ENCODE measurements at places on chromosomes 11 and 22. TPM values are rescaled to one million over a fixed set of nuclear protein-coding genes. Genes with fewer than 3 reads are reported as not detected.
A peak's percentile ranks its signal among the peaks of the same experiment; 100 is the strongest.

- H3K4me3 ChIP-seq: no peak overlapping the region
- H3K36me3 ChIP-seq: no peaks in the 10 kb centered on the region
- no peaks in the 10 kb centered on the region for H3K27me3 ChIP-seq
These were observed 35.6 kb upstream of the TPBGL start for GRCh38 chr11:75204685-75205563.

- H3K27me3 ChIP-seq: no peaks in the 10 kb centered on the region
- H3K4me1 ChIP-seq: peaks cover 62% of the 10 kb centered on the region
- H3K36me3 ChIP-seq: peaks cover 41% of the 10 kb centered on the region
- peak overlapping the region; percentile 94 for H3K27ac ChIP-seq
- peak overlapping the region; percentile 90 for H3K4me3 ChIP-seq
- peak; percentile 85 for DNase-seq
These were observed 799 bp downstream of the CCDC88B start for GRCh38 chr11:64340671-64341335.

- H3K36me3 ChIP-seq: no peaks in the 10 kb centered on the region
- no peaks in the 10 kb centered on the region for H3K27me3 ChIP-seq
- no peak for DNase-seq
- H3K4me1 ChIP-seq: no peaks in the 10 kb centered on the region
These were observed 331.1 kb upstream of the ARHGAP42 start for GRCh38 chr11:100356035-100356434.

GRCh38 chr11:108887436-108888238 is 222.8 kb downstream of the DDX10 start:
- no peak for DNase-seq
- no peaks in the 10 kb centered on the region for H3K27me3 ChIP-seq
- H3K4me3 ChIP-seq: no peak overlapping the region
- peaks cover 1% of the 10 kb centered on the region for H3K4me1 ChIP-seq
- no peaks in the 10 kb centered on the region for H3K36me3 ChIP-seq

DNA sequence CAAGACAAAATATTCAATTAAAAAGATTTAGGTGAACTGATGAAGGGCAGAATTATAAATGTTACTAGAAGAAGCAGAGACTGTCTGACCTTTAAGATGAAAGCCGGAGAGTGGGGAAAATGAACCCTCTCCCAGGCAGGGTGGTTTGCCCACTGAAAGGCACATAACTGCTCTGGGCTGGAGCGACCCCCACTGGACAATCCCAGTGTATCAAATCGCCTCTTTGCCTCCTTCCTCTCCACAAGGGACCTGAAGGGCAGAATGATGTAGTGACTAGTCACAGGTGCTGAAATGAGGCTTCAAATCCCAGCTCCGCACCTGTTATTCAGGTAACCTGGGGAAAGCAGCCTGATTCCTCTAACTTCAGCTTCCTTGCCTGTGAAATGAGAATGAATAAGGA is 69.0 kb downstream of the EFCAB6 start:
- no peaks in the 10 kb centered on the region for H3K4me1 ChIP-seq
- DNase-seq: no peak
- no peak overlapping the region for H3K4me3 ChIP-seq

DNA sequence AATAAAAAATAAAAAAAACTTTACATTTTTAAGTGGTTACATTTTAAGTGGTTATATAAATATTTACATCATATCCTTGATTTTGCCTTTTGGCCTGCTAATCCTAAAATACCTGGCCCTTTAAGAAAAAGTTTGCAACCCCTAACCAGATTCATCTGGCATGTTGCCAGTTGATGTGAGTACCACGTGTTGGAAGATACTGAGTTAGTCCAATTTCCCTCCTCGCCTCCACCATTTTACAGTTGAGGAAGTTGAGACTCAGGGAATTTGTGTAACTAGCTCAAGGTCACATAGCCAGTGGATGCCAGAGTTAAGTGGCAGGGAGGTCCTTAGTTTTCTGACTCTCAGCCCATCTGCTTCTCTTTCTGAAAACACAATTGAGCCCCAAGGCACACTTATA is 5.1 kb downstream of the ELF5 start:
- no peak for DNase-seq
- H3K27ac ChIP-seq: no peak overlapping the region

- H3K4me3 ChIP-seq: no peak overlapping the region
- no peaks in the 10 kb centered on the region for H3K36me3 ChIP-seq
- no peak overlapping the region for H3K27ac ChIP-seq
- no peaks in the 10 kb centered on the region for H3K27me3 ChIP-seq
These were observed 181.3 kb downstream of the IGLL1 start for GRCh38 chr22:23398701-23399366.

- no peaks in the 10 kb centered on the region for H3K27me3 ChIP-seq
- H3K36me3 ChIP-seq: peaks cover 4% of the 10 kb centered on the region
- no peak overlapping the region for H3K4me3 ChIP-seq
- H3K4me1 ChIP-seq: no peaks in the 10 kb centered on the region
These were observed 11.8 kb upstream of the MAPK11 start for GRCh38 chr22:50281957-50282356.

- H3K27me3 ChIP-seq: no peaks in the 10 kb centered on the region
- H3K27ac ChIP-seq: no peak overlapping the region
- peaks cover 40% of the 10 kb centered on the region for H3K36me3 ChIP-seq
- no peak for DNase-seq
These were observed 757 bp downstream of the SPI1 start for GRCh38 chr11:47377571-47378009.

DNA sequence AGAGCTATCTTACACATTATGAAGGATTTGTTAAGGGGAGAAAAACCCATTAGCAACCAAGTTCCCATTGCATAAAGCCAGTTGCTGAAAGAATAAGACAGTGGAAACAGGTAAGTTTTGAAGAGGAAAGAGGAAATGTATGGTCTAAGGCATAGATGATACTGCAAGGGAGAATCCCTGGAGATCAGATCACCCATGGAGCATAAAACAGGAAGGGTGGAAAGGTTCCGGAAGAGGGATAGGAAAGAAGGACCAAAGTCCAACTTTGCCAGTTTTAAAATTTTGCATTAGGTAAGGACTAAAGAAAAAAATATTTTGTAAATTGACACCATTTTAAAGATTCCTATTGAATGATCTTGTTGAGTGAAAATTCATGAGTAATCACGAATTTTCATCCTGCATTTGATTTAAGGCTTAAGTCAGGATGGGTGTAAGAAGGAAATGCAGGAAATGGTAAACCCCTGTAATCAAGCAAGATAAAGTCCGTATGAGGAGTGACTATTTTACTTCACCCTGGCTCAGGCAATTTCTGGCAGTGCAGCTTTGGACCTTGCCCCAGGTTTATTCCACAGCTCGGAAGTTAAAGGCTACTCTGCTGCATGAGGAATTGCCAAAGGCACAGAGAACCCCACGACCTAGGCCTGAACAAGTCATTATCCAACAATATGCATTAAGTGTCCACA is 70.9 kb downstream of the CCDC34 start:
- DNase-seq: no peak
- H3K27ac ChIP-seq: no peak overlapping the region
- H3K4me3 ChIP-seq: no peak overlapping the region
- no peaks in the 10 kb centered on the region for H3K36me3 ChIP-seq
- peaks cover 4% of the 10 kb centered on the region for H3K27me3 ChIP-seq

GRCh38 chr22:27472975-27473374 is 328.6 kb downstream of the MN1 start:
- no peak overlapping the region for H3K27ac ChIP-seq
- no peaks in the 10 kb centered on the region for H3K27me3 ChIP-seq
- H3K4me3 ChIP-seq: no peak overlapping the region
- H3K4me1 ChIP-seq: no peaks in the 10 kb centered on the region
- no peak for DNase-seq

DNA sequence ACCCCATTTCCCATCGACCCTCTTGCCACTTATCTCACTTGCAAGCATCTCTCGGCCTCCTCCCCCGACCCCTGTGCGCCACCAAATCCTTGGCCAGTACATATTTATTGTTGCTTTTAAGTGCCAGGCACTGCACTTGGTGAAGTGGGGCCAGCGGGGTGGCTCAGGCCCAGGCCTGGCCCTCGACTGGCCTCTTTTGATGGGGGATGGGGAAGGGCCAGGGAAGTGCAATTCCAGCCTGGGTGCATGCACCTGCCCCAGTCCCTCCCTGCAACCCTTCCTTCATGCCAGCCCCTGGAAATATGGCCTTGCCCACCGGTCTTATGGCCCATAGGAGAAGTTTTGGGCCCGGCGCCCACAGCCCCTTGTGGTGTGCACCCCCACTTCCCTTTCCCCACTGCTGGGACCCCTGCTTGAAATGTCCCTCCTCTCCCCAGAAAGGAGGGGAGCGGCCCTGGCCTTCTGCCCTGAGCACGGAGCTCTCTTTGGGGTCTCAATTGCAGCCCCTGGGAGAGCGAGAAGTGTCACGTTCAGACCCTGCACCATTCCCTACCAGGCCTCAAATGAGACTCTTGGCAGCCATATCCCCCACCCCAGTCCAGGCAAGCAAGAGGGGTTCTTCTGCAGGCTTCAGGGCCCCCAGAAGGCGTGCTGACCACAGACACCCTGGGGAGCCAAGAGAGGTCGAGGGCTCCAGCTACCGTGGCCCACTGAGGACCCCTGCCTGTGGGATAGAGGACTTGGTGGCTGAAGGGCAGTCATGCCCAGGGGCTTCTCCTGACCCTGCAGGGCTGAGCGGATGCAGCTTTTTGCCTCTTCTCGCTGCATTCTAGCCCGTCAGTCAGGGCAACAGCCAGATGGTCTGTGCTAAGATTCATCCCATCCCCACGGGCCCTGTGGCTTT is 961 bp downstream of the SUSD2 start:
- no peaks in the 10 kb centered on the region for H3K27me3 ChIP-seq
- peaks cover 10% of the 10 kb centered on the region for H3K4me1 ChIP-seq
- peaks cover 10% of the 10 kb centered on the region for H3K36me3 ChIP-seq
- DNase-seq: peak; percentile 15

DNA sequence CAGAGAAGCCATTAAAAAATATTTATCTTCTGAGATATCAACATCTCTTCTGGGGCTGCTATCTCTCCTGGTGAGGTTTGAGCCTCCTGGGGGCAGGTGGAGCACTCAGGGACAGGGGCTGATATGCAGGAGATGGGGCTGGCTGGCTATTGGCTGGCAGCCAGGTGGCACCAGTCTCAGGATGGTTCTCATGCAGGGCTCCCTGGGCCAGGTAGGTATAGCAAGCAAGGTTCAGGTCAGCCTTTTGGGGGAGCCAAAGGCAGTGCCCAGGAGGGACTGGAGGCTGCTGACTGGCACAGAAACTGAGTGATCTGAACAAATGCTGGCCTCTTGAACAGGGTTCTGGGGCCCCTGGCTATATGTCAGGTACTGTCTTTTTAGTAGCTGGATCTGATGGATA is 29.7 kb upstream of the EMSY start:
- no peaks in the 10 kb centered on the region for H3K36me3 ChIP-seq
- no peak overlapping the region for H3K4me3 ChIP-seq
- DNase-seq: no peak
- H3K4me1 ChIP-seq: no peaks in the 10 kb centered on the region
- H3K27me3 ChIP-seq: peaks cover 3% of the 10 kb centered on the region

DNA sequence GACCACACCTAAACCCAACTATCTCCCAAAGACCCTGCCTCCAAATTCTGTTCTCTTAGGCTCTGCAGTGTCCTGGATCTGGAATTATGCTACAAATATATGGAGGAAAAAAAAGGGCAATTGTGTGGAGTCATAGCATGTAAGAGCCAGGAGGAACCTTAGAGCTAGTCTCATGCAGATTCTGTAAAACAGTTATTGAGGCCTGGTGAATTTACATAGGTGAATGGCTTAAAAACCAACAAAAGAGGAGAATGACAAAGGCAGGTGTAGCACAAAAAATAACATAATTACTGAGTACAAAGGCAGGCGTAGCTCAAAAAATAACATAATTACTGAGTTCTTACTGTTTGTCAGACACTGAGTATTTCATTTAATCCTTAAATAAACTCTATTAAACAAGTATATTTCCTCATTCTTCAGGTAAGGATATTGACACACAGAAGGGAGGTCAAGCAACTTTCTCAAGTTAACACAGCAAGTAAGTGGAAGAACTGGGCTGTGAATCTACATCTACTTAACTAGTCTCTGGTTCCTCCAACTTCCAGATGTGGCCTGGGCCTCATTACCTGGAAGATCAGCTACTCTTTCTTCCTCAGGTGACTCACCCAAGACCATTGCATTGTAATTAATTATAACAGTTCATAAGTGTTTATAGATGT is 938.9 kb upstream of the TENM4 start:
- no peak for DNase-seq
- H3K27ac ChIP-seq: no peak overlapping the region
- H3K4me1 ChIP-seq: no peaks in the 10 kb centered on the region
- no peaks in the 10 kb centered on the region for H3K27me3 ChIP-seq

- no peak for DNase-seq
- H3K27ac ChIP-seq: no peak within 1 kb of the TSS
- no peaks in the 10 kb centered on the region for H3K36me3 ChIP-seq
- H3K27me3 ChIP-seq: peaks cover 44% of the 10 kb centered on the region
- H3K4me1 ChIP-seq: no peaks in the 10 kb centered on the region
These were observed at the start of gene OTOG for GRCh38 chr11:17547051-17547577. Gene OTOG, plus strand, starts transcription at chr11:17547259. Its CDS starts 114 bp downstream, at chr11:17547373.

- H3K27ac ChIP-seq: no peak overlapping the region
These were observed 940.4 kb downstream of the DLG2 start for GRCh38 chr11:84686716-84687115.

GRCh38 chr11:69009441-69010211 is 3.4 kb downstream of the MRGPRF start:
- no peaks in the 10 kb centered on the region for H3K36me3 ChIP-seq
- H3K4me3 ChIP-seq: no peak overlapping the region
- H3K27ac ChIP-seq: no peak overlapping the region
- H3K27me3 ChIP-seq: peaks cover 26% of the 10 kb centered on the region
- peaks cover 5% of the 10 kb centered on the region for H3K4me1 ChIP-seq
- DNase-seq: no peak

- H3K4me1 ChIP-seq: no peaks in the 10 kb centered on the region
- no peaks in the 10 kb centered on the region for H3K36me3 ChIP-seq
- no peak overlapping the region for H3K27ac ChIP-seq
- no peak overlapping the region for H3K4me3 ChIP-seq
These were observed 85.1 kb downstream of the PHF21B start for GRCh38 chr22:44924710-44925109.

INPP5J gene
- 0.16 TPM for total RNA-seq

ANO1 gene
- not detected for total RNA-seq

TUB gene
- total RNA-seq: not detected

DCDC1 gene
- total RNA-seq: not detected

APOL3 gene
- 38.4 TPM for total RNA-seq

GSTT2B gene
- not detected for total RNA-seq

CNTN5 gene
- total RNA-seq: not detected

RRM1 gene
- total RNA-seq: 34.6 TPM

VPREB1 gene
- not detected for total RNA-seq
